Bronchial smooth muscle cell (primary cell): ENCODE measurements at places on chromosomes 4 and X. TPM values are rescaled to one million over a fixed set of nuclear protein-coding genes. Genes with fewer than 3 reads are reported as not detected.

Gene GLOD5
- not detected in 2 replicates for total RNA-seq

Gene TCP11X2
- total RNA-seq, result not detected in 2 replicates

Gene RAB41
- not detected in 2 replicates for total RNA-seq

Gene BANK1
- total RNA-seq, result 0.17 and 0.32 TPM in 2 replicates

Gene LONRF3
- 0.16 and 0.17 TPM in 2 replicates for total RNA-seq

Gene GEMIN8
- total RNA-seq, result 16.1 and 17.0 TPM in 2 replicates

Gene GATA1
- not detected in 2 replicates for total RNA-seq

Gene SAGE1
- total RNA-seq, result under 0.01 TPM in 1 of 2 replicates, not detected in the other

Gene MAGEA11
- not detected in 2 replicates for total RNA-seq

Gene SFRP2
- total RNA-seq, result not detected in 2 replicates

Gene DCAF12L1
- total RNA-seq, result not detected in 2 replicates

Gene ITGB1BP2
- total RNA-seq, result 0.43 and 0.47 TPM in 2 replicates

Gene LARP7
- 13.1 and 40.5 TPM in 2 replicates for total RNA-seq

Gene RASL11B
- 0.09 and 0.16 TPM in 2 replicates for total RNA-seq

Gene ARAF
- 9.0 and 13.3 TPM in 2 replicates for total RNA-seq

Gene IL13RA2
- total RNA-seq, result 51.9 and 56.7 TPM in 2 replicates

Gene MAGEB2
- total RNA-seq, result not detected in 2 replicates

Gene UGT2B15
- total RNA-seq, result not detected in 2 replicates

Gene SLC6A8
- 7.8 and 11.5 TPM in 2 replicates for total RNA-seq

Gene EFHC2
- 0.43 and 0.95 TPM in 2 replicates for total RNA-seq

Gene CTAG1B
- not detected in 2 replicates for total RNA-seq

Gene TSPAN7
- 0.17 TPM in 1 of 2 replicates, not detected in the other for total RNA-seq

Gene CLDN22
- not detected in 2 replicates for total RNA-seq

Gene SSX4B
- total RNA-seq, result not detected in 2 replicates

Gene ARR3
- not detected in 2 replicates for total RNA-seq

Gene SHROOM2
- under 0.01 and 0.09 TPM in 2 replicates for total RNA-seq
